ENCODE measurements at places on chromosomes 12 and 14.

GRCh38 chr12:13451776-13452175 is 255.2 kb downstream of the EMP1 start:
- no peak for DNase-seq

DNA sequence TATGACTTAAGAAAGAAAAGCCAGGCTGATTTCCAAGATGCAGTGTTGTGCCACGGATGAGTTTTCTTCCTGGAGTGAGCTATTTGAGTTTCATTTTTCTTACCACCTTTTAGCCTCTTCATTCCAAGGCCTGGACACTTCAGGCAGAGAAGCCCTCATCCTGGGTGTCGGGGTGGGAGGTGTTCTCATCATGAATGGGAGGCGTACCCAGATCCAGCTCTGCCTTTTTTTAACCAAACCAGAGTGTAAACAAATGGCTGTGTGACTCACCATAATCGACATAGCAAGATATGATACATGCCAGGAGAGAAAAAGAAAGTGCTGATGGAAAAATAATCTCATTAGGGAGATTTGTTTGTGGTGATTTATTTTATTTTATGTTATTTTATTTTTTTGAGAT is 79.9 kb downstream of the ARF6 start:
- no peak for DNase-seq

DNA sequence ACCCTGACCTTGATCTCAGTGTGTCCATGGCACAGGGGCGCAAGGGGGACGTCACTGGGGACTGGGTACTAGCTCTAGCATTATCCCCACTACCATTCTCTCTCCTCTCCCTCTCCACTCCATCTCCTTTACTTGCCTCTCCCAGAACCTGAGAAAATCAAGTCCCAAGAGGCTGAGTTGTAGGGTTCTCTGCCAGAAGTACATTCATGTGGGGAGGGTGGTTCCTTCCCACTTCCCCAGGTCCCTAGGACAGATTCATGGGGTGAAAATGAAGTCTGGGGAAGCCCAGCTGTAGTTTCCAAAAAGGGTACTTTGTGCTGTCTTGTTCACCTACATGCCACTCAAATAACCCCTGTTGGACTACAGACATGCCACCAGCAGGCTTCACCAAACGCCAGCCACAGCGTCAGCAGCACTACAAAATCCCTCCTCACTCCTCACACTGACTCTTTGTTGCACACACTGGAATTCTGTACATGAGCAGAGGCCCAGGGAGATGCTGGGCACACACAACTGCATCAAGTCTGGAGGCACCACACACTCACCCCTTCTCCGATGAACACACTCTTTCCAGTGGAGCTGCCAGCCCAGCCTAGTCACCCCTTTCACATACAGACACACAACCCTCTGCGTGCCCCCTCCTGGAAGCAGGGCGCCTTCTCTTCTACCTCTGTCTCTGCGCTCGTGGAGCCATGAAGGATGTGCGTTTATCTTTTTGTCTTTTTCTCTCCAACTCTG is 6.9 kb downstream of the RARG start:
- no peak for DNase-seq

DNA sequence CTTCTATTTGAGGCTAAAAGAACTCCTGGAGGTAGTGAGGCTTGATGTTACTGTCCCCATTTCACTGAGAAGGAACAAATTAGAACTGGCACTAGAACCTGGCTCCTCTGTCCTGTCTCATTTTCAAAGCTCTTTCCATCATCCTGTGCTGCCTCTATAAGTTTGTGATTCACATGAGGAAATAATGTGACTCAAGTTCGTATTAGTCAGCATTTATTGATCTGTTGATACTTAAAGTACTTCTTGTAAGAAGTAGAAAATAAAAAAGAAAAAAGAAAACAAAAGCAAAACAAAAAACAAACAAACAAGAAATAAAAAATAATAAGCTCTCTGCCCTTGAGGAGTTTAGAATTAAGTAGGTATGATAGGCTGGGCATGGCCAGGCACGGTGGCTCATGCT is 2.3 kb upstream of the ESPL1 start:
- DNase-seq = no peak

GRCh38 chr12:116376354-116377193 is 99.1 kb upstream of the MED13L start:
- no peak for DNase-seq

DNA sequence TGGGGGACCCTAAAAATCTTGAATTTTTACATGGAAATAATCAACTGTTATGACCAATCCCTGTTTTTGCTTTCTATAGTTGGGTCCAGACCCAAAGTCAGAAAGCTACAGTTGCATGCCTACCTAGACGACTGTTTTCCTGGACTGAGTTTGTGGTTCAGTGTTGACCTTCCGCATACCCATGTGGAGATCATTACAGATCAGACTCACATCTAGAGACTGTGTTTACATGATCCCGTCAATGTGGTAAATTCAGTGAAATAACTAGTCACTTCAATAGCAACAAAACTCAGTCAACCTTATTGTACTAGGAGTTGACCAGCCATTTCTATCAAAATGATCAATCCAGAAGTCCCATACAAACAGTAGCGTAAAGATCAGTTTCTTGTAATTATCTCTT is 257.6 kb downstream of the EGLN3 start:
- DNase-seq = no peak

DNA sequence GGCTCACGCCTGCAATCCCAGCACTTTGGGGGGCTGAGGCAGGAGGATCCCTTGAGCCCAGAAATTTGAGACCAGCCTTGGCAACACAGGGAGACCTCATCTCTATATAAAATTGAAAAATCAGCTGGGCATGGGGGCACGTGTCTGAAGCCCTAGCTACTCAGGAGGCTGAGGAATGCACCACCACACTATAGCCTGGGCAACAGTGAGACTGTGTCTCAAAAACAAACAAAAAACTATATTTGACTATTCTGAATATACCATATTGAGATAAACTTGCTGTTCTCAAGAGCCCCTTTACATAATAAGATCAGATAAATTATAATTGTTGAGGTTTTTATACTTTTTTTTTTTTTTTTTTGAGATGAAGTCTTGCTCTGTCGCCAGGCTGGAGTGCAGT is 44.9 kb upstream of the SRP54 start:
- DNase-seq = no peak

GRCh38 chr14:33464254-33464962 is 486.5 kb downstream of the EGLN3 start:
- DNase-seq = no peak

- no peak for DNase-seq
These were observed 12.9 kb upstream of the EPYC start for GRCh38 chr12:91017511-91018263.

DNA sequence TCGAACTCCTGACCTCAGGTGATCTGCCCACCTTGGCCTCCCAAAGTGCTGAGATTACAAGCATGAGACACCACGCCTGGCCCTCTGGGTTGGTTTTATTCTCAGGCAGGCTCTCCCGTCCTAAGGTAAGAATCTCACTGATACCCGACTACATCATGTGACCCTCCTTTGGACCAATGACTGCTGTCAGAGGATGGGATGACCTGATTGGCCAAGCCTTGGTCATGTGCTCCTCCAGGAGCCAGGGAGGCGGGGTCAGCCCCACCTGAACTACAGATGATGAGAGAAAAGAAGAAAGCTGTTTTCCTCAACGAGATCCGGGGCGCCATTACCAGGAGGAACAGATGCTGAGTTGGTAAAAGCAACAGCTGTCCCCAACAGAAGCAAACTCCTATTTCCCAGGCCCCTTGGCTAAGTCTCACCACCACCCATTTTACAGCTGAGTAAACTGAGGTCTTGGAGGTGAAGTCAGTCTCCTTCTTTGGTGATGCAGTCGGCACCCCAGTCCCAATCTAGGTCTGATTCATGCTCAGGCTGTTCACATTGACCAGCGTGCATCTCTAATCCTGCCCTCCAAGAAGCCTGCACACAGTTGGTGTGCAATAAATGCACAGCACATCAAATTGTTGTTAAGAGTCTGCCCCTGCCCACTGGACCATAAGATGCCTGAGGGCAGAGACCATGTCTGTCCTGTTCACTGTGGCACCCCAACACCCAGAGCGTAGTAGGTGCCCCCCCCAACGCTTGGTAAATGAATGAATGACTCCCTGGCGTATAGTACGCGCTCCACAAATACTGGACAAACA is 118.8 kb downstream of the SCARB1 start:
- DNase-seq = peak; percentile 66

DNA sequence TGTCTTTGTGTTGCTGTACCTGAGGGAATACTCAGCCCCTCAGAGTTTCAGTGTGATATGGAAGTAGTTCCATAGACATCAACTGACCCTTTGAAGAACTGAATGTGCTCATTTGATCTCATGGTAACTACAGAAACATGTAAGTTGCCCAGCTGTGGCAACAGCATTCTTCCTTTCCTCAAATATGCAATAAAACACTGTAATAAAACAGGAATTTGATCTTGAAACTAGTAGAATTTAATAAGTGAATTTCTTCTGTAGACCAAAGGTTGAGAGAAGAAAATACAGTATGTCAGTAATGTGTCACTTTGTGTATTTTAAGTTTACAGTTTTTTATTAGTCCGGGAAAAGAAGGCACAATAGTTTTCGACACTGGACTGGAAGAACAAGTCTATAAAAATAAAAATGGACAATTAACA is 31.9 kb downstream of the KCTD10 start:
- no peak for DNase-seq

DNA sequence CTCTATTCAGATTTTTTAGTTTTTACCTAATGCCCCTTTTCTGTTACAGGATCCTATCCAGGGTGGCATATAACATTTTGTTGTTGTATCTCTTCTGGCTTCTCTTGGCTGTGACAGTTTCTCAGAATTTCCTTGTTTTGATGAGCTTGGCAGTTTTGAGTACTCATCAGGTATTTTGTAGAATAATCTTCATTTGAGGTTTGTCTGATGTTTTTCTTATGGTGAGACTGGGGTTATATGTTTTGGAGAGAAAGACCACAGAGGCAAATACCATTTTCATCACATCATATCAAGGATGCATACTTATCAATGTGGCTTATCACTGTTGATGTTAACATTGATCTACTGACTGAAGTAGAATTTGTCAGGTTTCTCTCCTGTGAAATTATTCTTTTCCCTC is 14.0 kb upstream of the LYZ start:
- DNase-seq = no peak

DNA sequence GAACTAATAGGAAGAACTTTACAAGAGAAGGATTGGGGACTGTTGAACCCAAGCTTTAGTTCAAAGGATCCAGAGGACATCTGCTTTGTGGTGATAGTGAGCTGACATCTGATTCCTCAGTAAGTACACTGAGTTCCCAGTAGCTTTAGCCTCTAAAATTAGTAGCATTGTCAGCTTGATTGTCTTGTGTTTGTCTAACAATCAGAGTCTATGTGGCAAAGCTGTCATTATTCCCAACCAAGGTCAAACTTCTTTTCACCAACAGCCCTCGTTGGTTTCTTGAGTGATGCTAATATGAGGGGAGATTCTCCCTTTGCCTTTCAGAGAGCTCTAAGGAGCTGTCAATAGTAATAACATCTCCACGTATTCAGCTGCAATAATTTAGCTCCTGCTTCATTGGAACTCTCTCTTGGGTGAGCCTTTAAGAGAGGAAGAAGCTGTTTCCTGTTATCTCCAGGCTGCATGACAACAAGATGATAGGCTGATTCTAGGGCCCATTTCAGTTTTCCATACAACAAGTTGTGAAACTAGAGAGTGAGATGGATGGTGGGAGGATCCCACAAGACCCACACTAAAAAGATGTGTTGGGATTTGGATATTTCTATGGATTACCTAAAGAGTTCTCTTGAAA is 46.7 kb downstream of the TGFB3 start:
- no peak for DNase-seq

DNA sequence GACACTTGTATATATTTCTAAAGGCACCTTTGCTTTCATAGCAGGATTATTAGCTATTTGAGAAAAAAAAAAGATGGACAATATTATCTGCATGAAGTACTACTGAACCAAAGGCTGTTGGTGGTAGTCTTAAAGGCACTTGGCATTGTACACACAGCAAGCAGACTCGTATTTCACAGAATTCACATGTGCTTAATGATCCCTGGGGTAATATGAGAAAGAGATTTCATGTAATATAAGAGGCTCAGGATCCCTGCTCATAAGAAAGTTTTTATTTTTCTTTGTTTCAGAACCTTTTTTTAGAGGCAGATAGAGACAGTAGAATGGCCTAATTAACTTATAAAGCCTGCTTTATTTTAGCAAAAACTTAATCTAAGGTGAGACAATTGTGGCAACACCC is 59.5 kb downstream of the SYNE2 start:
- DNase-seq = no peak

GRCh38 chr12:76152181-76152807 is 67.8 kb upstream of the NAP1L1 start:
- peak; percentile 34 for DNase-seq

GRCh38 chr12:25712169-25712568 is 159.1 kb upstream of the LMNTD1 start:
- no peak for DNase-seq

- peak; percentile 81 for DNase-seq
These were observed 24.7 kb upstream of the IRF2BPL start for GRCh38 chr14:77053046-77053841.

- no peak for DNase-seq
These were observed 5.6 kb upstream of the HMGA2 start for GRCh38 chr12:65818454-65819382.

DNA sequence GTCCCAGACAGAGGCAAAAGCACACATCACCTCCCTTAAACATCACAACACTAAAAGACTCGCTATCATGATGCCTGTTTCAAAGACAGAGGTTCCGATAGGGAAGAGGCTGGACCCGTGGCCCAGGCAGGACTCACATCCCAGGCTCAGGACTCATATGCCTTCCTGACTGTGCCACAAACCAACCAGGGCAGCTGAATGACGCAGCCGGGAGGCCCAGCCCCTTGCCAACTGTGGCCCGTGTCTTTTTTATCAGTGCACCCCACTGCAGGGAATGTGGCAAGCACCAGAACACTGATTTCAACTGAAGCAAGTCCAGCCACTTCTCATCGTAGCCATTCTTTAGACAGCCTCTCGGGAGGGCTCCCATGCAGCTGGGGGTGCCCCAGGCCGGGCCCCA is 132.3 kb downstream of the KSR2 start:
- no peak for DNase-seq

GRCh38 chr12:75455839-75456238 is 24.7 kb upstream of the GLIPR1 start:
- no peak for DNase-seq

- no peak for DNase-seq
These were observed 52.1 kb downstream of the GALNT4 start for GRCh38 chr12:89472508-89472907.
